ENCODE measurements at places on chromosomes 13 and 19. TPM values are rescaled to one million over a fixed set of nuclear protein-coding genes. Genes with fewer than 3 reads are reported as not detected.

DNA sequence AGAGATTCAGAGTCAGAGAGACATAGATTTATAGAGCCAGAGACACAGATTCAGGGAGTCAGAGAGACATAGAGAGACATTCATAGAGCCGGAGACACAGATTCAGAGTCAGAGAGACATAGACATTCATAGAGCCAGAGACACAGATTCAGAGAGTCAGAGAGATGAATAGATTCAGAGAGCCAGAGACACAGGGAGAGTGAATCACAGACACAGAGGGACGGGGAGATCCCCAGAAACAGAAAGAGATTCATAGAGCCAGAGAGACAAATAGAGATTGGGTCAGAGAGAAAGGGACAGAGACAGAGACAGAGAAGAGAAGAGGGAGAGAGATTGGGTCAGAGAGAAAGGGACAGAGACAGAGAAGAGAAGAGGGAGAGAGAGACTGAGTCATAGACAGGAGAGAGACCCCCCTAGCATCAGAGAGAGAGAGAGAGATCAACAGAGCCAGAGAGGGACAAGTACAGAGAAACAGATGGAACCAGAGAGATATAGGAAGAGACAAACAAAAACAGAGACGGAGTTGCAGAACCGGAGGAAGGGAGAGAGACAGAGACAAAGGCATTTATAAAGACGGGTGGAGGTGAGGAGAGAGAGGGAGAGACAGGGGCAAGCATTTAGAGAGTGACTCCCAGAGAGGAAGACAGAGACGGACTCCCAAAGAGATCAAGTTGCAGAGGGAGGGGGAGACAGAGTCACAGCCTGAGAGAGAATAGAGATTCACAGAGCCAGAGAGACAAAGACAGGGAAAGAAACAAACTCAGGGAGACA lies 1.1 kb upstream of the PRKCG start:
- DNase-seq = no peak

CEACAM7 gene
- not detected for total RNA-seq

PLK5 gene
- not detected for total RNA-seq

DNA sequence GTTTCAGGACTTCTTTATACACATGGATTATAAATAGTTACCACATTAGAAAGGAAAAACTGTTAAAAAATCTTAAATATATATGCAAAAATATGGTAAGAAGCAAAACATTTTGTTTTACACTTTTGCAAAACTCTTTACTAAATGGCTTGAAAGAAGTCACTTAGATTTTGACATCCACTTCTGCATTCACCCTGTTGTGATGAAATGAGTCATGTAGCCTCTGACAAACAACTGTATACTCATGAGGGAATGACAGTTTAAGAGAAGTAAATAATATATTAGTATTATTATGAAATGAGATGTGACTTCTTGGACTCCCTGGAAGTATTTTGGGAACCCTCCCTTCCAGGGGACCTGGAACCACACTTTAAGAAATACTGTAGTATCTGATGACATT lies 275.6 kb downstream of the DACH1 start:
- no peak for DNase-seq

DNA sequence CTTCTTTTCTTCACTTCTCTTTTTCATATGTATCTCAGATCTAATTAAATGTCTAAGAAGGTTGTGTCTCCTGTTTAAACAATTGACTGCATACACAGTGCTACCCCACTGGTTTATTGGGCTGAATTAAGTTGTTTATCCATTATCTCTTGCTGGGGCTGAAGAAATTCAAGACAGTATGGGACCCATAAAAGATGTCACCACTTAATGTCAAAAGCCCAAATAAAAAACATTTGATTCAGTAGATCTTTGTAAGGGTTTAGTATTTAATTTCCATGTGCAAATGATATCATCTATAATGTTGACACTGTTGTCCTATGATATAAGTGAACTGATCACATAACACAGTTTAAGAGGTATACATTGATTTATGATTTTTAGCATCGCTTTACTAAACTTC lies 1431.9 kb upstream of the PCDH20 start:
- DNase-seq = no peak

DNA sequence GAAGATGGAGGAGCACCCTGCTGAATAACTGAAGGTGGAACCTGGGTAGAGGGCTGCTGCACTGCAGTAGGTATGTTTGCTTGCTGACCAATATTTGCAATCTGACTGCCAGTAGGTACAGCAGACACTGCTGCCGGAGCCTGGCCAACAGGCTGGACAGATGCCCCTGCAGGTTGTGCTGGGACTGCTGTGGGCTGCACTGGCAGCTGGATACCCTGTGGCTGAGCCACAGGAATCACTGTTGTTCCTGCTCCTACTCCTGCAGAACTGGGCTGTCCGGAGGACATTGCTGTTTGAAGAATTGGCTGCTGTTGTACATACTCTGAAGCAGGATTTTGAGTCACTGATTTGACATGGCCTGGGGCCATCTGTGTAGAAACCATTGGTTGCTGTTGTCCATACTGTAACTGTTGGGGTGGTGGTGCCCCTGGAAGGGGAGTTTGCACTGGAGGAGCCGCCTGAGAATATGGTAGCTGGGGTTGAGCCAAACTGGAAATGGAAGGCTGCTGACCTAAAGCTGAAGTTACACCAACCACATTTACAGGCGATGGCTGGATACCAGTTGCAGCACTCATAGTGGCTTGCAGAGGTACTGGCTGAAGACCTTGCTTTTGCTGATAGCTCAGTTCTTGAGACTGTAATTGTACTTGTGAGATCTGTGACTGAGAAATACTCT lies 2.2 kb downstream of the TSC22D1 start:
- DNase-seq = peak; percentile 18

KIR3DL2 gene
- total RNA-seq = not detected

UBAC2 gene
- total RNA-seq = 52.4 TPM

- DNase-seq = no peak
Measured at GRCh38 chr19:3448616-3449334, 31.6 kb downstream of the SMIM24 start.

- no peak for DNase-seq
Measured at GRCh38 chr13:109723046-109723445, 63.3 kb downstream of the IRS2 start.

GRCh38 chr13:83333614-83334388 lies 548.5 kb downstream of the SLITRK1 start:
- no peak for DNase-seq

DNA sequence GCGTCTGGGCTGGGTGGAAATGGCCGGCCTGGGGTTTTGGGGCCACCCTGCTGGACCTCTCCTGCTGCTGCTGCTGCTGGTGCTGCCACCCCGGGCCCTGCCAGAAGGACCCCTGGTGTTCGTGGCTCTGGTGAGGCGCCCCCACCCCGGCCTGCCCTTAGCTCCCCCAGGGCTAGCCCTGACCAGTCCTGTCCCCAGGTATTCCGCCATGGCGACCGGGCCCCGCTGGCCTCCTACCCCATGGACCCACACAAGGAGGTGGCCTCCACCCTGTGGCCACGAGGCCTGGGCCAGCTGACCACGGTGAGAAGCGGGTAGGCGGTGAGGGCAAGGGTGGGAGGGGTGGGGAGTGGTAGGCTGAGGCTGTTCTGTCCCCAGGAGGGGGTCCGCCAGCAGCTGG lies at the start of gene ACP4:
ACP4 (plus strand) TSS at position 20 of the 400 bp plus-strand sequence; CDS start at position 20, 0 bp downstream.
- DNase-seq = no peak

- DNase-seq = peak; percentile 5
Measured at GRCh38 chr13:107743100-107743499, 472.2 kb downstream of the LIG4 start.

All from HT1080 (cell line).